ENCODE measurements at places on chromosomes 3 and 15.

DNA sequence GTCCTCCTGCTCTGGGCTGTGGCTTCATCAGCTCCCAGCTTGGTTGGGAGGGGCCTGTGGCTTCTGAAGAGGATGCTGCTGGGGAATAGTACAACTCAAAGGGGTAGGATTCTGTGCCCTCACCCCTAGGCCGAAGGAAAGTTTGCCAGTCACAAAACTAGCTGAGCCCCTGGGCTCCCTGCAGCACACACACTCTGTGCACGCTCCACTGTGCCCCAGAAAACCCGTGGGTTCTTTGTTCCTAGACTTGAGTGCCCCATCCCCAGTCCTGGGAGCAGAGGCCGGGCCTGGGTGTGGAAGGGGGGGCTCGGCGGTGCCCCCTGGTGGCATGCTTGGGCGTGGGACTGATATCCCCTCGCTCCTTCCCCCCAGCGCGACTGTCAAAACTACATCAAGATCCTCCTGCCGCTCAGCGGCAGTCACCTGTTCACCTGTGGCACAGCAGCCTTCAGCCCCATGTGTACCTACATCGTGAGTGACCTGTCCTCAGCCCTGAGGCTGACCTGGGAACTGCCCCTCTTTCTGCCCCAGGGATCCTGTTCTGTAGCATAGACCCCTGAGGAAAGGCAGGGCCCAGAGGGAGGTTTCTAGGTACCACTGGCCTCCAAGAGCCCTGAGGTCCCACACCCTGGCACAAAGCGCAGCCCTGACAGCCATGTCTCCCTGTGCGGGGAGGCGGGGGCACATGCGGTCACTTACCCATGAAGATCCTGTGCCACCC lies 14.2 kb downstream of the CIB1 start:
- DNase-seq: no peak

DNA sequence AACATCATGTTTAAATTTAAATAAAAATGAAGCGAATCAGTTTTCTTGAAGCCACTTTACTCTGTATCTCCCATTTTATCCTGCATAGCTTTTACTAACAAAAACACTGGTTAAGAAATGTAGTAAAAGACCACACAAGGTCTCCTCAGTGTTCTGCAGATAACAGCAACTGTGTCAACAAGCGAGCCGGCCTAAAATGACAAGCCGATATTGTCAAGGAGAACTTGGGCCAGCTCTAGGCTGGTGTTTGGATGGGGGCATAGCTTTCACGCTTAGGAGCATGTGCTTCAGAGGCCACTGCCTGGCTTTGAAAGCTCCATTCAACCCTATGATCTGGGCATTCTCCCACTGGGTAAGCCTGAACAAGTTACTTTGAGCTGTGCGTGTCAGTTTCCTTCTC lies 38.1 kb downstream of the MFSD1 start:
- no peak for DNase-seq

DNA sequence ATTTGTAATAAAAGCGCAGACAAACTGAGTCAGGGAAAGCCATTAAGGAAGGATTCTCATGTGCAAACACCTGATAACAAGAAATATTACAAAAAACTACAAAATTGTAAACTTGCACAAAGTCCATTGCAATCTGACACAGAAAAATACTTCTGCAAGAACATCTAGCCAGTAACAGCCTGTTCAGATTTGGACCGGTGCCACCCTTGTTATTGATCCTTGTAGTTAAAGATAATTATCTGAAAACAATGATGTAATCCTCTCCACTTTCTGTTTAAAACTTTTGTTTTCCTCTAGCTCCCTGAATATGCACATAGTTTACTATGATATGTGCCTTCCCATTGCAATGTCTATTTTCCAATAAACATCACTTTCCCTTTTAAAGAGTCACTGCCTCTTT lies 1090.2 kb downstream of the PLOD2 start:
- no peak for DNase-seq

GRCh38 chr15:62841269-62841628 lies 201.3 kb upstream of the TPM1 start:
- DNase-seq: no peak

- DNase-seq: no peak
These were observed 105.0 kb downstream of the SSR3 start for GRCh38 chr3:156449710-156450574.

GRCh38 chr15:41881086-41881485 lies 12.8 kb downstream of the SPTBN5 start:
- no peak for DNase-seq

DNA sequence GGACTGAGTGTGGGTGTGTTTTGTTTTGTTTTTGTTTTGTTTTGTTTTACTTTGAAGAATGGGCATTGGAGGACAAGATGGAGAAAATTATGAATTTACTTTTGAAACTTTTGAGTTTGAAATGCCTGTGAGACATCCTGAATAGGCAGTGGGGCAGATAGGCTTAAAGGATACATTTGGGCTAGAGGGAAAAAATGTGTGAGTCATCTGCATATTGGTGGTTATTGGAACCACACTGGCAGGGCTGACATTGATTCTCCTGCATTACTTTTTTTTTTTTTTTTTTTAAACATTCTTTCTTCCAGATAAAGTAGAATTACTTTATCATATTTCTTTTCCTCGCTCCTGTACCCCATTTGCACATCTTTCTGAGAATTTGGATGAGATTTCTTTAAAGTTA lies 56.1 kb downstream of the CALML4 start:
- DNase-seq: peak; percentile 64

- DNase-seq: no peak
These were observed 10.7 kb downstream of the XIRP1 start for GRCh38 chr3:39181408-39182335.

DNA sequence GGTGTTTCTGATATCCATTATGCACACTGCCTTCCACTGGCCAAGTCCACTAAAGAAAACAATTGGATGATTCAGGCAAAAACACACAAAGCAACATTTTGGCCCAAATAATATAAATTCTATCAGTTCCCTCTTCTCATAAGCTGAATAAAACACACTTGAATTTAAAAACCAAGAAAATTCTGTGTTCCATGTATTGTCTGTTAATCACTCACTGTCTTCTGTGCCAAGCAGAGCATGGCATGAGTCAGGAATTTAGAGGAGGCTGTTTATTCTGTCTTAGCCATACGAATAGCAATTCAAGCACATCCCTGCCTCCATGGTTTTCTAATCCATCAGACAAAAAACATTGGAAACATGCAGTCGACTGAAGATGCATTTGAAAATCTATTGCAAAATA lies 215.6 kb upstream of the UMPS start:
- no peak for DNase-seq

DNA sequence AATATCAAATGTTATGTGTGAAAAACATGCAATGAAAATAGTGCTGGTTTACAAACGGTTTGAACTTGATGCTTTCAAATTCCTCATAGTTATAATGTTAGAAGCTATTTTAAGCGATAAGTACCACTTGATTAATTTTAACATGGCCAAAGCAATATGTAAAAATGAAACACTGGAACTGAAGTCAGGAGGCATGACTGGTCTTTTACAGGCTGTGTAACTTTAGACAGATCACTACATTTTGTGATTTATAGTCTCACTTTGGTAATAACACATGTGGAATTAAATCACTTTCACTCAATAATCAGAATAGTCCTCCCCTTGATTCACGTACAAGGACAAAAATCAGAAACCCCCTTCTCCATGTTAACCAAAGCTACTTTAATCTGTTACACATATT lies 482.7 kb upstream of the NECTIN3 start:
- no peak for DNase-seq

GRCh38 chr3:125959317-125960065 lies 9.5 kb upstream of the ROPN1B start:
- DNase-seq: no peak

DNA sequence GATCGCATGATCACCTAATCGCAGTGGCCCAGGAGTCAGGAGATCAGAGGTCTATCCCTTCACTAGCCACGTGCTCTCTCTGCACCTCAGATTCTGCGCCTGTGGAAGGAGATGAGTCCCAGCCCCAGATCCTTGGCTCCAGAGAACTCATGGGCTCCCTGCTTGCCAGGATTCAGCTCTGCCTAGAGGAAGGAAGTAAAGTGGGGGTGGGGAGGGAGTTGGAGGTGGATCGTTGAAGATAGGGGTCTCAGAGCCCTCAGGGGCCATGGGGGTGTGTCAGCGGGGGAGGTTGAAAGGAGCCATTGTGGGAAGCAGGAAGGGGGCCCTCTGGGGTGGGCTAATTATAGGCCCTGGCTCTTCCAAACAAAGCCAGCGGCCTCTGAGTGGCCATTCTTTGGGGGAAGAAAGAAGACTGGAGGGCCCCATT lies 11.3 kb upstream of the STRA6 start:
- no peak for DNase-seq

DNA sequence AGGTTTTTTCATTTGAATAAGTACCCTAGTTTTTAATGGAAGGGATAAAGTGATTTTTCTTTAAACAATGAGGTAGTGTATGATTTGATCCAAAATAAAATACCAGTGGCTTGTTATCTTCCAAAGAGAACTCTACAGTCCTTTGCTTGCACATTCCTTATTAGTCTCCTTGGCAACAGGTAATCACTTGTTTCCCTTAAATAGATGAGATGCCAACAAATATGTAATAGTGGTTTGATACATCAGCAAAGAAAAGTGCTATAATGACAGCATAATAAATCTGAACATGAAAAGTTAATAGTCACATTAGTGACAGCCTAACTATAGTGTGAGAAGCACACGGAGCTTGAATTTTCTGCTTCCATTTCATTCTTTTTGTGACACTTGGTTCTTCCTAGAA lies 360.2 kb downstream of the ZNF385D start:
- DNase-seq: peak; percentile 30

DNA sequence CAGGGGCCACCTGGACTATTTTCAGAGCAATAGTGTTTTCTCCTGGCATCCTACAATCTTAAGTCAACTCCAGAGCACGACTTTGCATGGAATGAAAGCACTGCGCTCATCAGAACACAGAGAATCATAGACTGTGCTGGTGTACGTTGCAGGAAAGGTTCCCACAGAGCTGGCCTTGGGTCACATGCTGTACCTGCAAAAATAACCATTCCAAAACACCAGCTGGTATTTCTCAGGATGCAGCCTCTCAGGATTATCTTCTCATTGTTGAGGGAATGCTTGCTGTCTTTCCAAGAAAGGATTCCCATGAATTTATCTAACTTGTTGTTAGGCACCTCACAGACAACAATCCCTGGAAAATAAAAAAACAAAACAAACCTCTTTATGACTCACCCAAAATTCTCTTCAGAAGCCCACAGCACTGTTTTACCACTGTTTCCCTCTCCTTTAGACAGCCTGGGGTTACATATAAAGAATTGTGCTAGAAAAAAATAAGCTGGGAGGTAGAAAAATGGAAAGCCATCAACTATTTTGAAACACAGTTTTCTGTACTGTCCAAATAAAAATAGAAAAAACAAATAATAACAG lies 131.7 kb downstream of the ATP8B4 start:
- no peak for DNase-seq
